Activated CD4-positive, alpha-beta T cell treated with anti-CD3 and anti-CD28 coated beads, Interleukin-2, amount 10 ng/mL, durations not matched to agents 7 days and 5 days (primary cell): ENCODE measurements at places on chromosomes 12 and 14. TPM values are rescaled to one million over a fixed set of nuclear protein-coding genes. Genes with fewer than 3 reads are reported as not detected.

GRCh38 chr14:50335989-50336824 lies 24.1 kb downstream of the DMAC2L start:
- no peak for DNase-seq
- H3K4me3 ChIP-seq, result peak overlapping the region; percentile 37

- no peak for DNase-seq
- H3K36me3 ChIP-seq, result no peaks in the 10 kb centered on the region
- peaks cover 6% of the 10 kb centered on the region for H3K27me3 ChIP-seq
- peak overlapping the region; percentile 14 for H3K27ac ChIP-seq
- peak overlapping the region; percentile 35 for H3K4me3 ChIP-seq
Observed at GRCh38 chr12:57455374-57456144, 452 bp downstream of the INHBE start.

- no peaks in the 10 kb centered on the region for H3K4me1 ChIP-seq
- peak; percentile 17 for DNase-seq
- H3K27ac ChIP-seq, result no peak within 1 kb of the TSS
- H3K4me3 ChIP-seq, result no peak within 1 kb of the TSS
Observed at GRCh38 chr14:23183479-23183878, at the start of gene SLC7A8. Gene SLC7A8, minus strand, starts transcription at chr14:23183660. Its CDS starts 746 bp downstream, at chr14:23182914.

- H3K36me3 ChIP-seq, result peaks cover 67% of the 10 kb centered on the region
- no peaks in the 10 kb centered on the region for H3K27me3 ChIP-seq
- peaks cover 5% of the 10 kb centered on the region for H3K4me1 ChIP-seq
- no peak for DNase-seq
- H3K27ac ChIP-seq, result no peak overlapping the region
Observed at GRCh38 chr14:74670726-74671411, 42.0 kb downstream of the AREL1 start.

GRCh38 chr12:125122668-125123067 lies 57.4 kb downstream of the AACS start:
- no peak for DNase-seq
- no peaks in the 10 kb centered on the region for H3K4me1 ChIP-seq
- no peak overlapping the region for H3K27ac ChIP-seq

DNA sequence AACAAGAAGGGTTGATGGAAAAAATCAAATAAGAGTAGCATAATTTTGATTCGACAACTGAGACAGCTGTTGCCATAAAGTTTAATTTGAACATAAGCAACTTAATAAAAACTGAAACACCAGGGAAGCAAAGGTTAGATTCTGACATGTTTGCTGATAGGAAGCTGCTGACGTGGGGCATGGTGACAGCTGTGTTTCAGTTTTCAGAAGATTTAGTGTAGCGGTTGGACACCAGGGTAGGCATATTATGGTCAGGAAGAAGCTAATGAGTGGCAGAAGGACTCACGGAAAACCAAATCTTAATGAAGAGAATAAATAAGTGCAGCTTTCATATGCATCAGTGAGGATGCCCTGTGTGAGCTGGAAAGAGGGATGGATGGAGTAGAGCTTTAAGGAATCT lies 336.7 kb upstream of the RPL10L start:
- no peaks in the 10 kb centered on the region for H3K27me3 ChIP-seq
- no peak overlapping the region for H3K27ac ChIP-seq
- H3K4me3 ChIP-seq, result no peak overlapping the region
- no peaks in the 10 kb centered on the region for H3K4me1 ChIP-seq

GRCh38 chr14:51912112-51912786 lies 51.8 kb downstream of the GNG2 start:
- H3K36me3 ChIP-seq, result peaks cover 74% of the 10 kb centered on the region
- H3K27ac ChIP-seq, result no peak overlapping the region
- no peak overlapping the region for H3K4me3 ChIP-seq
- H3K4me1 ChIP-seq, result peaks cover 39% of the 10 kb centered on the region
- DNase-seq, result no peak

DNA sequence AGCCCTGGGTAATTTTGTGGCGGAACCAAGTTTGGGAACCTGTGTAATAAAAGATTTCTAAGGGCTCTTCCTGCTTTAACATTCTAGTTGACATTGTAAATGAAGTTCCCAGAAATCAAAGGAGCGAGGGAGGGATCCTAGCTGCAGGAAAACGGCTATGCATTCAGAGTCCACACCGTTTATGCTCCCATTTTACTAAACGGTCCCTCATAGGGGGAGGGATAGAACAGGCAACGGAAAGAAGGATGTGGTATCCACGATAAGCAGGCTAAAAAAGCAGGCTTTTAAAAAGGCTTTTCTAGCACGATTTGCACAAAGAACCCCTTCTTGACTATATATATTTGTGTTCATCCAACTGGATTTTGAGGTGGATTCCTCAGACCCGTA lies 559 bp downstream of the SYNJ2BP start:
- peak overlapping the region; percentile 85 for H3K4me3 ChIP-seq
- H3K36me3 ChIP-seq, result peaks cover 4% of the 10 kb centered on the region
- no peaks in the 10 kb centered on the region for H3K27me3 ChIP-seq
- no peak for DNase-seq

DNA sequence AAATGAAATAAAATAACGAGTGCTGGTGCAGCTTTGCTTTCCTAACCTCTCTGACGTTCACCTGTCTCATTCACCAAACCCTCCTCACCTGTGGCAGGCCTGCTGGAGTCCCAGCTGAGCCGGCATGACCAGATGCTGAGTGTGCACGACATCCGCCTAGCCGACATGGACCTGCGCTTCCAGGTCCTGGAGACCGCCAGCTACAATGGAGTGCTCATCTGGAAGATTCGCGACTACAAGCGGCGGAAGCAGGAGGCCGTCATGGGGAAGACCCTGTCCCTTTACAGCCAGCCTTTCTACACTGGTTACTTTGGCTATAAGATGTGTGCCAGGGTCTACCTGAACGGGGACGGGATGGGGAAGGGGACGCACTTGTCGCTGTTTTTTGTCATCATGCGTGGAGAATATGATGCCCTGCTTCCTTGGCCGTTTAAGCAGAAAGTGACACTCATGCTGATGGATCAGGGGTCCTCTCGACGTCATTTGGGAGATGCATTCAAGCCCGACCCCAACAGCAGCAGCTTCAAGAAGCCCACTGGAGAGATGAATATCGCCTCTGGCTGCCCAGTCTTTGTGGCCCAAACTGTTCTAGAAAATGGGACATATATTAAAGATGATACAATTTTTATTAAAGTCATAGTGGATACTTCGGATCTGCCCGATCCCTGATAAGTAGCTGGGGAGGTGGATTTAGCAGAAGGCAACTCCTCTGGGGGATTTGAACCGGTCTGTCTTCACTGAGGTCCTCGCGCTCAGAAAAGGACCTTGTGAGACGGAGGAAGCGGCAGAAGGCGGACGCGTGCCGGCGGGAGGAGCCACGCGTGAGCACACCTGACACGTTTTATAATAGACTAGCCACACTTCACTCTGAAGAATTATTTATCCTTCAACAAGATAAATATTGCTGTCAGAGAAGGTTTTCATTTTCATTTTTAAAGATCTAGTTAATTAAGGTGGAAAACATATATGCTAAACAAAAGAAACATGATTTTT lies 17.1 kb upstream of the AMN start:
- DNase-seq, result no peak
- H3K27me3 ChIP-seq, result no peaks in the 10 kb centered on the region
- peaks cover 11% of the 10 kb centered on the region for H3K4me1 ChIP-seq
- no peak overlapping the region for H3K27ac ChIP-seq
- peaks cover 23% of the 10 kb centered on the region for H3K36me3 ChIP-seq

GRCh38 chr14:97456958-97457357 lies 659.8 kb downstream of the VRK1 start:
- no peaks in the 10 kb centered on the region for H3K27me3 ChIP-seq
- H3K4me3 ChIP-seq, result peak overlapping the region; percentile 27
- H3K4me1 ChIP-seq, result peaks cover 47% of the 10 kb centered on the region
- H3K27ac ChIP-seq, result peak overlapping the region; percentile 95

GRCh38 chr12:47837190-47838171 lies 17.8 kb upstream of the HDAC7 start:
- peak overlapping the region; percentile 11 for H3K27ac ChIP-seq
- H3K36me3 ChIP-seq, result no peaks in the 10 kb centered on the region
- peaks cover 57% of the 10 kb centered on the region for H3K4me1 ChIP-seq
- H3K4me3 ChIP-seq, result no peak overlapping the region

- DNase-seq, result no peak
- H3K27ac ChIP-seq, result no peak overlapping the region
- no peaks in the 10 kb centered on the region for H3K27me3 ChIP-seq
- no peak overlapping the region for H3K4me3 ChIP-seq
- no peaks in the 10 kb centered on the region for H3K36me3 ChIP-seq
Observed at GRCh38 chr14:99523704-99524055, 42.5 kb downstream of the CCNK start.

- H3K27ac ChIP-seq, result no peak overlapping the region
- H3K4me3 ChIP-seq, result no peak overlapping the region
- peaks cover 15% of the 10 kb centered on the region for H3K36me3 ChIP-seq
Observed at GRCh38 chr12:89472508-89472907, 52.1 kb downstream of the GALNT4 start.

GRCh38 chr14:97010491-97011160 lies 213.4 kb downstream of the VRK1 start:
- H3K27ac ChIP-seq, result no peak overlapping the region
- no peak for DNase-seq
- peaks cover 2% of the 10 kb centered on the region for H3K36me3 ChIP-seq
- H3K27me3 ChIP-seq, result no peaks in the 10 kb centered on the region

DNA sequence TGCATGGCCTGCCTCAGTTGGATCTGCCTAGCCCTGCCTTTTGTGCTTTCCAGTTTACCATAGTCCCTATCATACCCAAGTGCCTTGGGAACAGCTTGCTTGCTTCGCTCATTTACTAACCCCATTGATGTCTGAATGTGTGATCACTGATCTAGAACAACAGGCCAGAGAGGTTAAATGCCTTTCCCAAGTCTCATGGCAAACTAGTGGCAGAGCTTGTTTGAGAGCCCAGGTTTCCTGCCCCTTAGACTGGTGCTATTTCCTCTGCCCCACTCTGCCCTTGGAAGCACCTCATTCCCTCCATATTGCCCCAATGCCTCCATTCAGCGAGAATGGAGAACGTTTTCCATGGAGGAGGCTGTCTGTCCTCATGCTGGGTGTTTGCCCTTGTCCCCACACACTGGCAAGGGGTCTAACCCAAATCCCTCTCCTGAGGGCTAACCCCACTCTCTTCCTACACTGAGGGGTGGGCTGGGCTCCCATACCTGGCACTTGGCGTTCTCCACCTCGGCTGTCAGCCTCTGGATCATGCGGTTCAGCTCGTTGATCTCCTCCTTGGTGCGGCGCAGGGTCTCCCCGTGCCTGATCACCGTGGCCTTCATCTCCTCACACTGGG lies 19.8 kb downstream of the KRT7 start:
- no peak overlapping the region for H3K4me3 ChIP-seq
- H3K36me3 ChIP-seq, result peaks cover 19% of the 10 kb centered on the region
- no peak for DNase-seq
- H3K27ac ChIP-seq, result peak overlapping the region; percentile 72
- H3K4me1 ChIP-seq, result peaks cover 39% of the 10 kb centered on the region

DNA sequence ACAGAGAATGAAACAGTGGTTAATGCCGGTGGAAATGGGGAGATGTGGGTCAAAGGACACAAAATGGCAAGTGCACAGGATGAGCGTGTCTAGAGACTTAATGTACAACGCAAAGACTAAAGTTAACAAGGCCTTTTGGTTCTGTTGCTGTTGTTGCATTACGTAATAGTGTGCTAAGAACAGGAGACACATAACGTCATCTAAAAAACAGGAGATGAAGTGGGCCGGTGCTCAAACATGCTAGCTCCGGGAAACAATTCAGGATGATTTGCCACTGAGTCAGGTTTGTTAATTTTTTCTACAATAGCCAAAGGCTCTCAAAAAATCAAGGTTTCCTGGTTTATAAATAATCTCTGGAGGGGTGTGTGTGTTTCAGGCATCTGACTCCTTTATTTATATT lies 55.5 kb downstream of the ETV6 start:
- no peak overlapping the region for H3K27ac ChIP-seq
- H3K36me3 ChIP-seq, result peaks cover 15% of the 10 kb centered on the region
- H3K27me3 ChIP-seq, result no peaks in the 10 kb centered on the region
- peaks cover 16% of the 10 kb centered on the region for H3K4me1 ChIP-seq

MBIP gene
- total RNA-seq, result 23.1 TPM

NANOG gene
- not detected for total RNA-seq

TAPBPL gene
- 45.8 TPM for total RNA-seq

PLCZ1 gene
- not detected for total RNA-seq

OR6C4 gene
- not detected for total RNA-seq

CCNT1 gene
- total RNA-seq, result 53.7 TPM

SERPINA12 gene
- total RNA-seq, result not detected
